CD4-positive, alpha-beta T cell treated with Interleukin-15 for 1 hour (primary cell): ENCODE measurements at places on chromosomes 6 and 20.

DNA sequence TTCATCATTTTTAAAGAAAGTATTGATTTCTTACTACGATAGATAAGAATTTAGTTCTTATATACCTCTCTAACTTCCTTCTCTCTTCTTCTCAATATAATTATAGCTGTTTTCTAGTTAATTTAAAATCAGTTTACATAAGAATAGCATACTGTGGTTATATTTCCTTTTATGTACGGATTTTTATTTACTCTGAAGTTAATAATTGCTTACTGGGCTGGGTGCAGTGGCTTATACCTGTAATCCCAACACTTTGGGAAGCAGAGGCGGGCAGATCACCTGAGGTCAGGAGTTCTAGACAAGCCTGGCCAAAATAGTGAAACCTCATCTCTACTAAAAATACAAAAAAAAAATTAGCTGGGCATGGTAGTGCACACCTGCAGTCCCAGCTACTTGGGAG lies 9.7 kb downstream of the ACSS2 start:
- DNase-seq = no peak

DNA sequence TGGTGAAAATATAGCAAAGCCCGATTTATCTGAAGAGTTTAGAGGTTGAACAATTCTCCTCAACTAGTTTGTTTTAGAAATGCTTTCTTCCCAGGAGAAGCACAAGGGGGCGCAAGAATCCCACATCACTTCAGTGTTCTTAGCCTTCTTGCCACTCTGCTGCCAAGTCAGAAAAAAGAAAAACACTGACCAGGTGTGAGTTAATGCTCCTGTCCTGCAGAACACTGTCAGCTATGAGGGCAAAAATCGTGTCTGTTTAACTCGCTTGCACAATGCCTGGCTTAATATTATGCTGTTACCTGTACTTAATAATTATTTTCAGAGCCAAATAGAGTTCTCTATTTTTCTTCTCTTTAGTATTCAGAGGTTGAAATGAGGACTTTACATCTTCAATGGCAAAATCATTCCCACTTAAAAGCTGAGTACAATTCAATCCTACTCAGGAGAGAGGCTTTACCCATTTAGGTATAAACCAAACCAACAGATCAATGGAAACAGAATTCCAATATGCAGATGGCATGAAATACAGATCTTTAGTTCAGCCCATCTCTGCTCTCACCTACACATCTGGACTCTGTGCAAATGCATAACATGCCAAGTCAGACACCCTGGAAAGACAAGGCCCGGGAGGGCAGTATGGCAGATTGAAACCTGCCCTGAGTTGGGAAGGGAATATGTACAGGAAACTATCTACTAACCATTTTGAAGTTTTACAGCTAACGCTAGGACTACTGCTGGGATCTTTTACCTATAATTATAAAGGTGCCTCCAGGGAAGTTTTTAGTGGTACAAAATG lies 71.4 kb upstream of the TULP1 start:
- peak; percentile 68 for DNase-seq

GRCh38 chr20:5073660-5074231 lies 46.0 kb downstream of the PCNA start:
- DNase-seq = no peak

- DNase-seq = no peak
Observed at GRCh38 chr6:35663447-35664235, 25.1 kb downstream of the FKBP5 start.

DNA sequence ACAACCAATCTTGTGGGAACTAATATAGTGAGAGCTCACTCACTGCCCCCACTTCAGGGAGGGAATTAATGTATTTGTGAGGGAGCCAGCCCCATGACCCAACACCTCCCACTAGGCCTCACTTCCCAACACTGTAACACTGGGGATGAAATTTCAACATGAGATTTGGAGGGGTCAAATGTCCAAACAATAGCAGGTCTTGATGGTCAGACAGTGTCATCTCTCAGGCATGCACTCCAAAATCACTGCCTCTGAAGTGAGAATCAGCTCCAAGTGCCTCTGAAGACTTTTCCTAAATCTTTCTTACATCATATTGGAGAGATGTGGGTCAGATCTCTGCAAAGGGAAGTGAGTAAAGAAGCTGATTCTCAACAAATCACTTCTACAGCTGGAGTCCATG lies 13.8 kb upstream of the SAYSD1 start:
- no peak for DNase-seq

GRCh38 chr20:43762911-43763310 lies 36.1 kb upstream of the GTSF1L start:
- no peak for DNase-seq

DNA sequence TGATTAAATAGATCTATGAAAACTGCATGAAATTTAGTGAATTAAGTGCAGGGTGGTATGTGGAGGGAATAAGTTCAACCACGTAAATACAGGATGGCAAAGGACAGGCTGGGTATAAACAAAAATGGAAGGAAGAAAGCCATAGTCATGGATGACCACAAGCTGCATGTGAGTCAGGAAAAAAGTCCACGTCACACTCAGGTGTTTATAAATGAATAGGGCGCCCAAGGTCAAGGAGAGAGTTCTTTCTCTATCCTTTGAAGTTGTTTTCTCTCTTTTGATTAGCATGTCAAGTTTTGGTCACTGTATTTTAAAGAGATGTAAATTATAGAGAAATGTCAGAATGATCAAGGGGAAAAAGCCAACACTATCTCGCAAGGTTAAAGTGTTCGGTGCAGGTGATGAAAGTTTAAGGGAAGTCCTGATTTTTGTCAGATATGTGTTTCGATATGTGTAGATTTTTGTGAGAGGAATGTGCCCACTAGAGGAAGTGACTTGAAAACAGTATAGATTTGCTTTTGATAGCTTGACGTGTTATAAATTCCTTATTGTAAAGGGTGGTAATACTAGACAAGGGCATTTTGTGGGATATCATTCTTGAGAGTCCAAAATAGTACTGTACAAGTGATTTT lies 58.7 kb downstream of the MAP3K4 start:
- DNase-seq = no peak

DNA sequence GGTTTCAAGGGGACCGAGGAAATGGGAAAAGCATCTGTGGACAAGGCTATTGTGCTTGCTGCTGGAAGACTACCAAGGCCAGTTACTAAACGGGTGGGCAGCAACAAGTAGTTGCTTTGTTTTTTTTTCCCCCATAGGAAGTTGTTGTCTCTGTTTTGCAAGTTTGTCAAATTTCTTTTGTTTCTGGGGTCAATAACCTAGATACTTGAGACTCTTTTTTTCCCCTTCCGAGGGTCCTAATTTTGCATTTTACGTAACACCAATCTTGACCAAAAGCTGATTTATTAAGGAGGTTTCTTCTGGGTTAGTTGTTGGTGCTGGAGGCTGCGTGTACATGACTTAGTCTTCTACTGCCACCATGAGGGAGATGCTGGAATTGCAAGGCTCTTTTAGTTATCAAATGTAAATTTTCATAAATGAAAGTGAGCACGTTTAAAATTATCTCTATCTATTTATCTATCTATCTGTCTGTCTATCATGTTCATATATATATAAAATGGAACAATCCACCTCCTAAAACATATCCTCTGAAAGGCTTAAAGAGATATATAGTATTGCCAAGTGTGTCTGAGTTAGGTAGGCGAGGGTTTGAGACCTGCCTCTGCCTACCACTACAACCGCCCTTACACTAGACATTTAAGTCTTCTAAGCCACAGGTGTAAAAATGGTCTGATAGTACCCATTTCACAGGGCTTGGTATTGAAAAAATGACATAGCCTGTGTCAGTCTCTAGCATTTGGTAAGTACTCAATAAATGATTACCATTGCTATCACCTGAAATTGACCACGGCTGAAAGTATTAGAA lies 60.2 kb downstream of the GCLC start:
- DNase-seq = peak; percentile 48

GRCh38 chr20:3383878-3384495 lies 23.5 kb downstream of the DNAAF9 start:
- no peak for DNase-seq
